Stimulated activated memory B cell treated with anti-CD40 and anti-IgM and Interleukin-4, amounts not matched to agents 10 μg/mL and 1 μg/mL and 100 μg/mL, for 72 hours (primary cell): ENCODE measurements at places on chromosomes 11 and 22.

DNA sequence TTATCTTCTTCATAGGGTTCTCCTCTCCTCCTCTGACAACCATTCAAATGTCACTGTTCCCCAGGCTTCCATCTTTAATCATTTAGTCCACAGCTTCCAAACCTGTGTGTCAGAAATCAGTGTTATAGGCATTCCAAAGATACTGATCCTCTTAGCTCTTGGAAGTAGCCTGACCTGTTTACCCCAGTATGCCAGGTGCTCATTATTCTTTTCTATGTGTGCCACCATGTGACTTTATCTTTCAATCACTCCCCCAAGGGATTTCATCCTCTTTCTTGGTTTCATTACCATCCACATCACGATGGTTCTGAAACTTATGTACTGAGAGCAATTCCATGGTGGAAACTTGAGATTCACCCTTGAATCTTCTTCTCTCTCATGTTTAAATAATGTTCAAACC lies 7.6 kb downstream of the POU2AF2 start:
- no peak for ATAC-seq

GRCh38 chr22:47171441-47172221 lies 409.2 kb downstream of the TBC1D22A start:
- no peak for ATAC-seq

GRCh38 chr11:11476971-11477645 lies 124.1 kb upstream of the CSNK2A3 start:
- no peak for ATAC-seq

DNA sequence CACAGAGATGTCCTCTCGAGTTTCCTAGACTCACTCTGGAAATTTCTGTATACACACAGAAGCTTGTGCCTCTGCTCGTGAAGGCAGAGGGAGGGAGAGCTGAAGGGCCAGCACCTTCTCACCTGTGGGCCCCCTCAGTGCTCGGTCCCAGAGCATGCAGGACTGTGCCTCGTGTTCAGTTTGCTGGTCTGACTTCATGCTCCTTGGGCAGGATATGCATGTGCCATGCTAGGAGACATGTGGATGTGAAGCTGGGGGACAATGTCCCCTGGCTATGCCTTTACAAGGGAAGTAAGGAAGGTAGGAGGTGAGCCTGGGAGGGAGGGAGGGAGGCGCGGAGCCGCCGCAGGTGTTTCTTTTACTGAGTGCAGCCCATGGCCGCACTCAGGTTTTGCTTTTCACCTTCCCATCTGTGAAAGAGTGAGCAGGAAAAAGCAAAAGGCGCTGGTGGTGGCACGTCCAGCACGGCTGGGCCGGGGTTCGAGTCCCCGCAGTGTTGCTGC lies 22.6 kb downstream of the NEAT1 start:
- no peak for ATAC-seq
